Spleen (tissue), 13 donors: ENCODE measurements at places on chromosomes 5 and 9.
A peak's percentile ranks its signal among the peaks of the same experiment; 100 is the strongest.

- no peak for DNase-seq
These were observed 348 bp downstream of the CATSPER3 start for GRCh38 chr5:134968055-134968454.

GRCh38 chr9:110543631-110544051 lies 35.9 kb downstream of the SVEP1 start:
- no peak for DNase-seq

- no peak for DNase-seq
These were observed 1.4 kb upstream of the CEL start for GRCh38 chr9:133060417-133060841.

DNA sequence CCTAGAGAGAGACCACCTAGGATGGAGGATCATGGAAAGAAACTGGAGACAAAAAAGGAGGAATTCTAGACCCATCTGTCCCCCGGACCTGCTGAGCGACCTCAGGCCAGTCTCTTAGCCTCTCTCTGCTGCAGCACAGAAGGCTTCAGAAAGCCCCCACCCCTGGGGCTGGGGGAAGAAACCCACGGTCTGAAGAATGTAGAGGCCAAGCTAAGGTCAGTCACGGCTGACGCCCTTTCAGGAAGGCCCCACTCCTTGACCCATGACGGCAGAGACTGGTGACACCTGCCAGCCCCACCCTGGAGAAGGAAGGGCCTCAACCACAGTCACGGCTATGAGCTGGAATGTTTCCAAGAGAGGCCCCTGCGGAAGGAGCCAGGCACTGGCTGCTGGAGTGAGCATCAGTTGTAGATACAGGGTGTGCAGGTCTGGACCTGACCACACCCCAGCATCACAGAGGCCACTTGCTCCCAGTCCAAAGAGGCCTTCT lies 120.5 kb upstream of the BOD1 start:
- DNase-seq: no peak

GRCh38 chr9:80874276-80874675 lies 815.1 kb downstream of the TLE1 start:
- no peak for DNase-seq

- DNase-seq: no peak
These were observed 127.6 kb upstream of the GABRP start for GRCh38 chr5:170655920-170656319.

DNA sequence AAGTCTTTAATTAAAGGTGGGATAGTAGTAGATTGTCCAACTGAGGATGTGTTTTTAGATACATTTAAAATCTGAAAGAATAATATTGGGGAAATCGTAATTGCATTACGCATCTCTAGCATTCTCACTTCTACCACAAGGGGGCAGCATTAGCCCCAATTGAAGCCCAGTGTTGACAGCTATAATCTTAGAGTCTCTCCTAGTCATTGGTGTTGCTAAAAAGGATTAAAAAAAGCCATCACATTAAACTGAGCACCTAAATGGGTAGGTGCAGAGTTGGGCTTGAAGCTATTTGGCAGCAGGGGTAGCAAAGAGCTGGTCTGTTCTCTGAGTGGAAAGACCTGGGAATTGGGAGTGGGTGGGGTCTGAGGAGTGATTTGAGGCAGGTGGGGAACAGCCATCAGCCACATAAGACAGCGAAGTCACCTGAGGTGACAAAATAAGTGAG lies 177.2 kb downstream of the OSTF1 start:
- DNase-seq: no peak

DNA sequence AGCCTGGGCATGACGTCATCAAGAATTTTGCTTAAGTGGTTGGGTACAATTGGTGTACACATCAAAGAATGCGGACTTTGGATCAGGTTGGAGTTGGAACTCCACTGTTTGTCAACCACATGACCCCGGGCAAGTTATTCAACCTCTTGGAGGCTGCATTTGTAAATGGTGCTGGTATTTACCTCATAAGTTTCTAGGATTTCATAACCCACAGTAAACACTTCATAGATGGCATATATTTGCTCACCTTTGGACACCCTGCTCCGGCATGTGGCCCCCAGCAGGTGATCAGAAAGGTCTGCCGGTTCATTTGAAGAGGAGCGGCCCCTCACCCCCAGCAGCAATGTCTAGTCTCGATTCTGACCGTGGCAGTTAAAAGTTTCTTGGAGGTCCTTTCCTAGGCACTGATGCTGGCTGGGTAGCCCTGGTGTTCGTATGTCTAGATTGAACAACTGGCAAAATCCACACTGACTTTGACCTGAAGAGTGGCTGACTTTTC lies 60.6 kb downstream of the IL6ST start:
- DNase-seq: no peak

GRCh38 chr5:181198905-181199519 lies 6.0 kb downstream of the TRIM7 start:
- peak; percentile 60 for DNase-seq

DNA sequence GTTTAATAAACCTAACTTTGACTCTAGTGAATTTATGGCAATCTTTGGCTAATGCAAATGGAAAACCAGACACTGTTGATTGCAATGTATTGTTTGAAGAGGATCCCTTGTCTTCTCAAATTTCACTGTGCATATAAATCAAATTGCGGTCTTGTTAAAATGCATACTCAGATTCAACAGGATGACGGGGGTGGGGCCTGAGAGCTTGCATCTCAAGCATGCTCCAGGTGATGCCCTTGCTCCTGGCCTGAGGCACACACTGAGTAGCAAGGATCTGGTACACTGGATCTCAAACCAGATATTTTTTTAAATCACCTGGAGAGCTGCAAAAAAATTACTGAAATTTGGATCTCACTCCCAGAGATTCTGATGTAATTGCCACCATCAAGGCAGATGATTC lies 463.7 kb downstream of the DNAH5 start:
- DNase-seq: no peak

DNA sequence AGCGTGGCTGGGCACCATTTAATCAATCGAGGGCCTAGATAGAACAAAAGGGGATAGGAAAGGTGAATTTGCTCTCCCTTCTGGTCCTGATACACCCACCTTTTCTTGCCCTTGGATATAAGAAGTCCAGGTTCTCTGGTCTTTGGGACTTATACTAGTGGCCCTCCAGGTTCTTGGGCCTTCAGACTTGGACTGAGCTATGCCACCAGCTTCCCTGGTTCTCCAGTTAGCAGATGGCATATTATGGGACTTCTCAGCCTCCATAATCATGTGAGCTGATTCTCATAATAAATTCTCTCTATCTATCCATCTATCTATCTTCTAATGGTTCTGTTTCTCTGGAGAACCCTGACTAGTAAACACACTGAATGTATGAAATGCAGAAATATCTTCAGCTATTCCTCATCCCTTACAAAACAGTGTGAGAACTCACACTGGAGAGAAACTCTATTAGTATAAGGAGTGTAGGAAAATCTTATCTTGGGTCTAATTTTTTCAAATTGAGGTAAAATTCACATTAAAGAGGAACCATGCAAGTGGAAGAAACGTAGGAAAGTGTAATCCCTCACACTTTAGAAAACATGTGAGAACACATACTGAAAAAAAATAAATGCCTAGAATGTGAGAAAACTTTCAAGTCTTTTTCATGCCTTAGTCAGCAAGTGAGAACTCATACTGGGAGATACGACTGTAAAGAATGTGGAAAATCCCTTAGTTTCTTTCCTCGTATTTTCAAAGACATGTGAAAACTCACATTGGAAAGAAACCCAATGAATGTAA lies 15.5 kb downstream of the PCDHB15 start:
- DNase-seq: no peak

DNA sequence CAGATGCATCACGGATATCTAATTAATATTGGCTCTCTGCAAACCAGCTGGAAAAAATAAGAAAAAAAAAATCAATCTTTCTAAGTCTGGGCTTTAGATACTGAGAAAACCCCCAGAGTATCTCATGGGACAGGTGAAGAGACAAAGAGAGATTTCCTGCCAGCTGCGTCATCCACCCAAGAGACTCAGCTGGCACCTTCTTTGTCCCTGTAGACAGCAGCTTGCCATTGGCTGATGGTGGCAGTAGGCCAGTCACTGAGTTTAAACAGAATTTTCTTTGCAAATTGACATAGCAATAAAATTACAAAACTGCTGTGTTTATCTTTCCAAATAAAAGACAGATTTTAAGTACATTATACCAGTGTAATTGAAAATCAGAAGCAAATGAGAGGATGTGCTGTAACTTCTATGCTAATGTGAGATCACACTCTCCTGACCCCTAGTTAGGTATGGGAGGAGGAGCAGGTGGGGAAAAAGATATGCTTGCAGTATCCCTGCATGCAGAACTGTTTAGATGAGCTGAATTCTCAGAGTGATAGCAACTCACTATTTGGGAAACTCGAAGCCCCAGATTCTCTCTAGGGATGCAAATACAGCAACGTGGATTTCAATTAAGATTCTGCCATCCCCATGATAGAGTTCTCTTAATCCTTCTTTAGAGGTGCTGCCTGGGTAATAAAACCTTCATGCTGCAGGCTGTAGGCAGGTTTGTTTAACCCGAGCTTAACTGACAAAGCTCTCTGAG lies 72.2 kb downstream of the NMUR2 start:
- no peak for DNase-seq

- DNase-seq: no peak
These were observed 6.2 kb upstream of the SPINK4 start for GRCh38 chr9:33233626-33234342.

GRCh38 chr5:52994266-52994665 lies 5.1 kb downstream of the ITGA2 start:
- no peak for DNase-seq

GRCh38 chr9:129095170-129095667 lies 14.3 kb downstream of the DOLPP1 start:
- no peak for DNase-seq

DNA sequence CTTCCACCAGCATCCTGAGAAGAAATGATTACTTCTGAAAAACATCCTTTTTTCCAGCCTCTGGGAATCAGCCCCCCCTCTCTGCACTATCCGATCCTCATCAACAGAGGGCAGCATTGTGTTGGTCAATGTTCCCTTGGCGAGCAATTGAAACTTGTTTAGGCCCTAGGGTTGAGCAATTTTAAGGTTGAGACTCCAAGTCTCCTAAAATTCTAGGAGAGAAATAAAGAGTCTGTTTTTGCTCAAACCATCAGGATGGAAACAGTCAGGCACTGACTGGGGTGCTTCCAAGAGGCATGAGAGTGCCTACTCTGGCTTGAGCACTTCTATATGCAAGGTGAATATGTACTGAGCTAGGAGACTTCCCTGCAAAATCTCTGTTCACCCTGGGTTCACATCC lies 12.4 kb upstream of the CYFIP2 start:
- DNase-seq: no peak

- DNase-seq: no peak
These were observed 21.4 kb upstream of the LECT2 start for GRCh38 chr5:135976216-135976615.

GRCh38 chr5:174945853-174946252 lies 221.5 kb downstream of the MSX2 start:
- no peak for DNase-seq

GRCh38 chr9:5468850-5469249 lies 18.5 kb downstream of the CD274 start:
- no peak for DNase-seq
